Nucleus accumbens (tissue), 56 donors: ENCODE measurements at places on chromosomes 2 and 18.

GRCh38 chr2:205969584-205969983 lies 116.4 kb downstream of the INO80D start:
- DNase-seq = no peak

DNA sequence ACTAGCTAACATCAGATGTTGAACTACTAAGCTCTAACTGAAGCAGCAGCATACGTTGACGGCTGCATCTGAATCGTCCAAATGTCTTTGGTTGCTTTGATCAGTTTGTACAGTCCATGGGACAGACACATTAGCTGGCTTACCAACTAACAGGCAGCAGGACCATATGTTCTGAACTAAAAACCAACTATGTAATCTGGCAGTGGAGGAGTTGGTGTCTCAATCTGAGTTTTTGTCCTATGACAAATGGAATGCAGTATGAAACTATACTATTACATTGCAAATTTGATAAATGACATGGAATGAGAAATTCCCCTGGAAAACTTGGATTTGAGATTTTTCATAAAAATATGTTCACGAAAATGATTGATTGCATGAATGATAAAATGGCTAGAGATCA lies 79.5 kb downstream of the EPHA4 start:
- DNase-seq = no peak

DNA sequence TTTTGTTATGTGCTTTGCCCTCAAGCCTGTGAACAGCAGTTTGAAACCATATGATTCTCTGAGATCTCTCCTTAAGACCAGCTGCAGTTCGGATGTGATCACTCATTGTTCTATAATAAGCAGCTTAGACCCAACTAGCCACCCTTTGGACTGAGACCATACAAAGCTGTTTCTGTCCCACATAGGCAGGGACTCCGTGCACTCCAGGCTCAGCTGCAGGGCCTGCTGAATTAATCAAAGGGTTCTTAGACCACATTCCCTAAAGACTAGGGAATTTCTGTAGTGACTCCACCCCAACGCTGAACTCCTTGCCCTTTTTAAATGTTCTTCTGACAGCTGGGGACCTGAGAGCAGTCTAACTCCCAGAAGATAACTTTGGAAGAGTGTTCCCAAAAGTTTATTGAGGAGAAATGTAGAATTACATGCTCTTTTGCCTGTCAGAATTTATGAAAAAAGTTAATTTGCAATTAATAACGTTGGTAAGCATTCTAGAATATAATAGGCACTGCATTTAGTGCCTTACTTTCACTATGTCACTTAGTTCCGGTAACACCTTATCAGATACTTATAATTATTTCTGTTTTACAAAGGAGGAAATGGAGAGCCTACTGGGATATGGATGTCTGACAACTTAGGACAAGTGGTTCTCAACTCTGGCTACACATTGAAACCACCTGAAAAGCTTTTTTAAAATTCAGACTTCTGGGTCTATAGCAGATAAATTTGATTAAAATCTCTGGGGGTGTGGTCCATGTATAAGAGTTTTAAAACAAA lies 42.3 kb downstream of the GULP1 start:
- no peak for DNase-seq

DNA sequence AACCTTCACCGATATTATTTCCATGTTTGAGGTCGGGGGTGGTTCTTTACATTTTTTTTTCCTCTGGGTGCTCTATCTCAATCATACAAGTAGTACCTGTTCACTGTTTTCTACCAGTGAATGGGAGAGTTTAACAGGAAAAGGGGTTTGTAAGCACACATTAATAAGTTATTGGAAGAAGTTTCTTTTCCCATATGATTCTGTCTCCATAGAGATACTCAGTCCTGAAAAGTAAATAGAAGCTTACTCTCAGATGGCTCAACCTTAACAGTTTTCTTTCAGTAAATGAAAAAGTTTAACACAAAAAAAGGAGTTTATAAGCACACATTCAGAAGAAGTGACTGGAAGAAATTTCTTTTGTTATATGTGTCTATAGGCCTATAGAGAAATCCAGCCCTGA lies 995.6 kb upstream of the SLC39A10 start:
- no peak for DNase-seq

GRCh38 chr2:230660294-230661060 lies 52.2 kb upstream of the CAB39 start:
- DNase-seq = peak; percentile 29

- no peak for DNase-seq
Measured at GRCh38 chr18:50707855-50708469, 111.9 kb downstream of the MRO start.

- DNase-seq = no peak
Measured at GRCh38 chr2:35821675-35822074, 533.9 kb upstream of the CRIM1 start.

GRCh38 chr2:225650041-225650440 lies 250.5 kb downstream of the NYAP2 start:
- no peak for DNase-seq

DNA sequence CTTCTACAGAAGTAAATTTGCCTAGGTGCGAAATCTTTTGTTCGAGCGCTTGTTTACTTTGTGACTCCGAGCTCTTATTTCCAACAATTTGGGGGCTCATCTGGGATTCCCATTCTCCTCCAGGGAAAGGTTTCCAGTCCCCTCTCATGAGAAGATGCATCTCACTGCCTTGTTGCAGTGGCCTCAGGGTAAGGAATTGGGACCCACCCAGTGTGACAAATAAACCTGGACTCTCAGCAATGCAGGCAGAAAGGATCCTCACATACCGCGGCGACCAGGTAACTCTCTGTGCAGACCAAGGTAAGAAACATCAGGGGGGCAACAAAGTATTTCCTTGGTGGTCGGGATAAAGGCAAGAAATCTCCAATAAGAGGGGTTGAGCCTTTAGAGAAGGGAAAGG lies 1169.3 kb downstream of the DSC3 start:
- DNase-seq = no peak

- DNase-seq = no peak
Measured at GRCh38 chr2:96602330-96602823, 35.7 kb downstream of the KANSL3 start.

DNA sequence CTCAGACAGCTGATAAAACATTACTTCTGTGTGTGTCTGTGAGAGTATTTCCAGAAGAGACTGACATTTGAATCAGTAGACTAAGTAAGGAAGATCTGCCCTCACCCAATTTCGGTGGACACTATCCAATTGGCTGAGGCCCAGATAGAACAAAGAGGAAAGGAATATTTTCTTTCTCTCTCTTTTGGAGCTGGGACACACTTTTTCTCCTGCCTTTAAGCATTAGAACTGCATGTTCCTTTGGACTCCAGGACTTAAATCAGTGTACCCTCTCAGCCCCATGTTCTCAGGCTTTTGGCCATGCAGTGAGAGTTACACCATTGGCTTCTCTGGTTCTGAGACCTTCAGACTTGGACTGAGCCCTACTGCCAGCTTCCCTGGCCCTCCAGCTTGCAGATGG lies 3.3 kb upstream of the SRBD1 start:
- DNase-seq = no peak

DNA sequence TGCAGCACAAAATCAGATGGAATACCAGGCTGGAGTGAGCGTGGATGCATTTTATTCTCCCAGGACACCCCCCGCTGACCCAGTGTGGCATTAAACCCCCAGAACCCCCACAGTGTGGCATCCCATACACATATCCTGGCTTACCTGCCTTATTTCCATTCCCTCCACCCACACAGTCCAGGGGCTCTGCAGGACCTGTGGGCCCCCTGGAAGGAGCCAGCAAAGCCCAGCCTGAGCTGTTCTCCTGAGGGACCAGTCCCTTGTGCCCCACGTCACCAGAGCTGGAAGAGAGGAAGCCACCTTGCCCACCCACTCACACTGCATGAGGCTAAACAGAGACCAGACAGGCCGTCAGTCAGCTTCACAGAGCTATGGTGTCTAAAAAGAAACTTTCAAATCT lies 20.1 kb downstream of the ST8SIA5 start:
- DNase-seq = no peak

DNA sequence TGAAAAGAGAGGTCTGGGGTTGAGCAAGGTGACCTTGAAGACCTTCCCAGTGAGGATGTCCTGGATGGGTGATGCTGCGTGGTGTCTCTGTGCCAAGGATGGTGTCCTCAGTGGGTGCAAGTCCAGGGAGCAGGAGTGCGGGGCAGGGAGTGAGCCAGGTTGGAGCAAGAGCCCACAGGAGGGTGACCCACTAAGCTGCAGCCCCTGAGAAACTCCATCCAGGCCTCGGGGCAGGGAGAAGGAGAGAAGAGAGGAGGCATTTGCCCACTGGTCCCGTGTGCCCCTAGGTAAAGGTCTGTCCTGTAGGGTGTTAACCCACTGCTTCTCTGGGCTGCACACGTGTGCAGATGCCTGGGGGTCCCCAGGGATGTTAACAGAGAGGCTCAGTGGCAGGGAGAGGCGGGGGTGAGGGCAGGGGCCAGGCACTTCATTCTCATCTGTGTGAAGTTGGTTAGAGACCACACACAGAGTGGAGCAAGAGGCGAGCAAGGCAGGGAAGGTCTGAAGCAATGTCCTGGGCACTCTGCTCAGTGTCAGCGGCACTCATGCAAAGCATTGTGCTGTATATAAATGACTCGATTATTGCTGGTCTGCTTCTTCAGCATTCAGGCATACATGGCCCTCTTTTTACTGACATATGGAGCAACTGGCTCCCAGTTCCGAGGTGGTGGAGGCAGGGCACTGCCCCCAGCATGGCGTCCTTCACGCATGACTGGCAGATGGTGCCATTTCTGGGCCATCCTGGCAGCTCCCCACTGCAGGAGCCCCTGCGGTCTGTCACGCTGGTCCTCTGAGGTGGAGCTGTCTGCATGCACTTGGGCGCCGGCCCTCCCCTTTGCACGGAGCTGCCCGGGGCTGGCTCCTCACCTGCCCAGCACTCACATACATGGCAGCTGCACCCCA lies 117.2 kb upstream of the HS6ST1 start:
- DNase-seq = no peak

GRCh38 chr18:32881009-32881408 lies 108.2 kb upstream of the KLHL14 start:
- DNase-seq = no peak

- no peak for DNase-seq
Measured at GRCh38 chr2:227436436-227437174, 35.4 kb upstream of the AGFG1 start.

DNA sequence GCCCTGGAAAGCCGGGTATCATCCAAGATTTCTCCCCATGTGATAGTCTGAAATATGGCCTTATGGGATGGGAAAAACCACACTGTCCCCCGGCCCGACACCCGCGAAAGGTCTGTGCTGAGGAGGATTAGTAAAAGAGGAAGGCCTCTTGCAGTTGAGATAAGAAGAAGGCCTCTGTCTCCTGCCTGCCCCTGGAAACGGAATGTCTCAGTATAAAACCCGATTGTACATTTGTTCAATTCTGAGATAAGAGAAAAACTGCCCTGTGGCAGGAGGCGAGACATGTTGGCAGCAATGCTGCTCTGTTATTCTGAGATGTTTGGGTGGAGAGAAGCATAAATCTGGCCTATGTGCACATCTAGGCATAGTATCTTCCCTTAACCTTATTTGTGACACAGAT lies 26.8 kb downstream of the RUFY4 start:
- DNase-seq = no peak

- DNase-seq = no peak
Measured at GRCh38 chr2:217864963-217865772, 137.6 kb downstream of the TNS1 start.

DNA sequence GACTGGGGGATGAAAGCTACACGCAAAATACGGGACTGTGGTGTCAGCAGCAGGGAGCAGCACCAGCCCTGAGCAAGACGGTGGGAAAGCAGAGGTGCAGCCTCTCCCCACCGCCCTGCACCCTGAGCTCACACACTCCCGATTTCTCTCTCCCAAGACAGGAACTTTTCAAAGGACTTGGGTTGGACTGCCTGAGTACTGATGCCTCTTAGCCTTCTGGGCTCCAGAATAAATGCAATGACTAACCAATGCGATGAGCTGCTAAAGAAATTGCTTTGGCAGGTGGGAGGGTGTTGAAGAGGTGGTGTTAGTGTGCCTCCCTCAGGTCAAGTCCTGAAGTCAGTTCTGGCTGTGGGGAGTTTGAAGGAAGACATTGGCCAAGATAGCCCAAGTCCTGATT lies 9.6 kb downstream of the TRIM54 start:
- no peak for DNase-seq

DNA sequence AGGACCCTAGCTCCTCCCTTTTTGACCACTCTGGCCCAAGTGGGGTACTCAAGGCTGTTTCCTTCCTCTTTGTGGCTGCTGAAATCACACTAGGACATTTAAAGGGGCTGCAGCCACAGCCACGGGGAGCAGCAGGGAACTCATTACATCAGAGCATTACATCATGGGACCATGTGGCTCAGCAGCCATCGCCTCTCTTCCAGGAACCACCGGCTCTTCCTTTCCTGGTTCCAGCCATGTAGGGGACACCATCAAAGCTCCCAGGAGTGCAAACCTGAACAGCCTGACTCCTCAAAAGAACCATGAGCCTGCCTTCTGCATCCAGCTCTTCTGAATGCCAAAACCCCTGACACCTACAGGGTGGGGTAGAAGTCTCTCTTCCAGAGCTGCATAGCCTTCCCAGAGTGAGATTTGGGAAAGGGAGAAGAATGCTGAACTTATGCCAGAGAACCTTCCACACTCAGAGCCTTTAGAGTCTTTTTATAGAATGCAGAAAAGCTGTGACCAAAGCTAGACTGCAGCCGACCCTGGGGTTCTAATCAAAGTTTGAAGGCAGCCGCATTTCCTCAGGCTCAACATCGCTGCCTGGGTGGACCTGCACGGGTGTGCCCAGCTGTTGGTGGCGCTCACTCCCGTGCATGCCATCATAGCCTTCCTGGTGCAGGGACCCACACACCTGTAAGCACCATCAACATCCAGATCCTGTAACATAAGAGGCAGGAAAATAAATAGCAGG lies 121.7 kb downstream of the KLHL29 start:
- DNase-seq = no peak

DNA sequence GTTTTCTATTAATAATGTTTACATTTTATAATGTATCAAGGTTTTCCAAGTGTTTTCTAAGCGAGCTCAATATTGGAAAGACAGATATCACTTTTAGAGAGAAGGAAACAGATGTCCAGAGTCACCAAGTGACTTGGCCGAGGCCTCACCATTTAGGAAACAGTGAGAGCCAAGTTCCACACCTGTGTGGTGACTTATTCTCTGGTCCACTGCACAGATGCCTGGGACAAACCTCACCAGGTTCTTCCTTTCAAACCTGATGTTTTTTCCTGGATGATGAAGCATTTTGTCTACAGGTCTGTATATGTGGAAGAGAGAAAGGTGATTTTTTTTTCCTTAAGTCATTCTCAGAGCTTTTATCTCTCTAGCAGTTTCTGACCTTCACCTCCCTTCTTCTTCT lies 280.7 kb downstream of the LPIN1 start:
- no peak for DNase-seq

GRCh38 chr18:75472396-75472795 lies 44.9 kb upstream of the SMIM21 start:
- no peak for DNase-seq

DNA sequence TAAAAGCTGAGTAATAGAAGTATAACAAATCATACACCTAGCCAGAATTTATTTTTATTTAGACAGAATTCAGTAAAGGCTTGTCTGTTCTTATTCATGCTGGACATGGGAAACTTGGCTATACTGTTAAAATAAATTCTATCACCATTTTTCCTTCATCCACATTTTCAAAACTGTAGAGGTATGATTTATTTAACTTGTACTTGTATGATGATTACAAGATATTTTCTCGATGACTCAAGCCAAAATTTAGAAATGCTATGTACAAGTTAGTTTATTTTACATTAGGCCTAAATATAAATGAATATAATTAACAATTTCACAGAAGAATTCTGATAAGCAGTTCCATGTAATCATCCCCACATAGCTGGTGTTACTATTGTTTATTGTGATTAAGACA lies 194.8 kb upstream of the DOK6 start:
- DNase-seq = no peak
